Spleen (tissue), 13 donors: ENCODE measurements at places on chromosomes 6 and 20.
A peak's percentile ranks its signal among the peaks of the same experiment; 100 is the strongest.

DNA sequence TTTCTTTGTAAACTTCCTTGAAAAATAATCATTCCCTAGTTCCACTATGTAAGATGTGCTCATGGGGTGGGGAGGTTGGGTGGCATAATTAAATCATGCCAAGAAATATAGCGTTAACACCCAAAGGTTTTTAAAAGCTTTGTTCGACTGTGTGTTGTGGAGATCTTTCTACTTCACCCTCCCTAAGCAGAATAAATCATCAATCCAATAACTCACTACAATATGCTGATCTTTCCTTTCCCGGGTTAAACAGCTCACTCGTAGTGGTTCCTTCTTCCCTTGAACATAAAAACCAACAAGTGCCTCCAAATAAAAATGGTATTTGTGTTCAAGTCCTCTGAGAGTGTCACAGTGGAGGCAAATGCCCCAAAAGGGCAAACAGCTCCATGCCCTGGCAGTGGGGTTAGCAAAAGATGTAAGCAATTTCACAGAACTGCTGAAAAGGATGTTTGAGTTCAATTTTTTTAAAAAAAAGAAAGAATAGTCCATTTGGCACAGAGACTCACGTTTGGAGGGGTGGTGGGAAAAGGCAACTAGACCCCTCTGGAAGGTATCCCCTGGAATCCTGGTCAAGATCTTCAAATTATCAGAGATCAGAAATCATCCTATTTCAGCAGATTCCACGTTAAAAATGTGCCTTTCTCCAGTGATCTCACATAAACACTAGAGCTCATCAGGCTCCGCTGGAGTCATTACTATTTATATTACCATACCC lies 99.1 kb downstream of the TFAP2A start:
- no peak for DNase-seq

DNA sequence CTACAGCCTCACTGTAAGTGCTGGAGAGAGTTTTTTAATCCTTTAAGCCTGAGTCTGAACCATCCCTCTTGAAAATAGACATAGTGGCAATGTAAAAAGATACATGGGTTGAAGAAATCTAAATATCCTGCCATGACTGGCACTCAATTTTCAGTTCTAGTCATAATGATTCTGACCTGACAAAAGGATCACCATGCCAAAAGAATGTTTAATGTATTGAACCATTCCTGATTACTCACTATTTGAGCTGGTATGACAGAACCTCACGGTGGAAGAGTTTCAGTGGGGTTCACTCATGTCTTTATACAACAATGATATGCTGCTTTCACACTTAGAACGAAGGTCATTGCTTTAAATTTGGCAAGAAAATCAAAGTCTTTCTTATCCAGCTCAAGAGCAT lies 93.4 kb downstream of the HIVEP2 start:
- no peak for DNase-seq

GRCh38 chr6:105561486-105561885 lies 158.6 kb upstream of the PREP start:
- no peak for DNase-seq

DNA sequence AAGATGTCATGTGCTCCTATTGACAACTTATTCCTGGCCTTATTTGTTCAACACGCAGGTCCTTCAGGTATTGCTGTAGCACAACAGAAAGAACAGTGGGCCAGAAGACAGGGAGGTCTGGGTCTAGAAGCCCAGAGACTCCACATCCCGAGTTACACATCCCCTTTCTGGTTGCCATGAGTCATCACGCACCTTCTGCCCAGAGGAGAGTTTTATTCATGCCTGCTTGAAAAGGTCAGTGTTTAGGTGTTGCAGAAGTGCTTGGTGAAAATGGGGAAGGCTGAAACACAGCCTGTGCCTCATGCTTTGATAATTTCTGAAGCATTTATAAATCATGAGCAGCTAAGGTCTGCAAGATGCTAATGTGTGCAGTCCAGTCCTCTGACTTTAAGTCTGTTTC lies 256.4 kb downstream of the GMPR start:
- DNase-seq, result no peak

DNA sequence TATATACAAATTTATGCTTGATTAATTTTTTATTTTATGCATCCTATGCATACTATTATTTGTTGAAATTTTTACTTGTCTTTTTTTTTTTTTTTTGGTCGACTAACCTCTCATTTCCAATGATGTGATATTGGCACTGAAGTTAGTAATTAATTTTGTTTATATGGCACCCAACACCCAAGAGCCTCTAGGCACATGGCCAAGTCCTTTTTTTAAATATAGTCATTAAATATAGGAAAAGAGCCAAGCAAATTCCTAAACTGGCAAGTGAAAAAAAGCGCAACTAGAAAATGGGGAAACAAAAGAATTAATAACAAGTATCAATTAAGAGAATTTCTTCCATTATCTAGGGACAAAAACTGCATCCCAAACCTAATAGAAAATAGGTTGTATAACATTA lies 85.5 kb upstream of the HS3ST5 start:
- no peak for DNase-seq

DNA sequence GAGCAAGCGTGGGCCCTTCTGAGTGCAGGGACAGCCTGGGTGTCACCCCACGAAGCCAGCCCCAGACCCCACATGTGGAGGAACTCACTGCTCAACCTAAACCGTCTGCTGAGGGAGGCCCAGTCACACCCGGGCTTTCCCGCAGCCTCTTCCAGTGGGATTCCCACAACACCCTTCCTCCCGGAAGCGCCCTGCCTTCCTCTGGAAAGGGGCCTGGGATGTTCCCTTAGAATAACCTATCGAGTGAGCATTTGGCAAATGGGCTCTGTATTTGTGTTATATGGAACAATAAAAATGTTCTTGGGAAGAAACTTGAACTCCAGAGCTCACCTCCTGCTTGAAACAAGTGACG lies 100.0 kb upstream of the DUSP22 start:
- DNase-seq, result no peak

DNA sequence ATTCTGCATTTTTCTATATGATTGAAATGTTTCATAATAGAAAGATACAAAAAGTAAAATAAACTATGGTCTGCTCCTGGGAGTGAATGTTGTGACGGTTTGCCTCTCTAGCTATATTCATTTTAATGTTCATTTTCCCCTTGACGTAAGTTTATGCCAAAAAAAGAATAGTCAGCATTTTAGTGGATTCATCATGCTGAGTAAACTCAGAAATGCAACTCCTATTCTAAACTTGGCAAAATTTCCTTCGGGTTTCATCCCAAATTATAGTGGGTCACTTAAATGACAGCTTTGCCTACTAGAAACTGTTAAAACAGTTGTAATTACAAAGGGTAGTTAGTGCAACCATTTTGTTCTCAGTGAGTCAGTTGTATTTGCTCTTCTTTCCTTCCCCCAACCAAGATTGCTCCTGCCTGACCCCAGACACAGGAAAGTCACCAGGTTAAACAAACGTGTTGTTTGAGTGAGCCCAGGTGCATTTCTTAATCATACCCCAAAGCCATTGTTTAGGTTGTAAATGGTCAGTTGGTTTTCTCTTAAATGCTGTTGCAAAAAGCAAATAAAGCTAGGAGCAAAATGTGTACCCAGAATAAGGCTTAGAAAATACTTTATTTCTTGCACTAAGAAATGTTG lies 482.3 kb upstream of the SOX4 start:
- DNase-seq, result no peak

- peak; percentile 41 for DNase-seq
Observed at GRCh38 chr20:38220587-38221118, 39.9 kb downstream of the KIAA1755 start.

- DNase-seq, result peak; percentile 47
Observed at GRCh38 chr6:158029668-158030230, 48.1 kb downstream of the SYNJ2 start.

DNA sequence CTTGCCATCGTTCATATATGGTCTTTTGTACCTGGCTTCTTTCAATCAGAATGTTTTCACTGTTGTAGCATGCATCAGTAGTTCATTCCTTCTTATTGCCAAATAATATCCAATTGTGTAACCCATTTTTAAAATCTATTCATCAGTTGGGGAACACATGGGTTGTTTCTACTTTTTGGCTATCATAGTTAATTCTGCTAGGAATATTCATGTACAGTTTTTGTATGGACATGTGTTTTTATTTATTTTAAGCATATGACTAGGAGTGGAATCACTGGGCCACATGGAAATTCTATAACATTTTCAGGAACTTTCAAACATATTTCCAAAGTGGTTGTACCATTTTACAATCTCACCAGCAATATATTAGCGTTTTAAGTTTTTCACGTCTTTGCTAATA lies 187.4 kb upstream of the PRND start:
- no peak for DNase-seq

DNA sequence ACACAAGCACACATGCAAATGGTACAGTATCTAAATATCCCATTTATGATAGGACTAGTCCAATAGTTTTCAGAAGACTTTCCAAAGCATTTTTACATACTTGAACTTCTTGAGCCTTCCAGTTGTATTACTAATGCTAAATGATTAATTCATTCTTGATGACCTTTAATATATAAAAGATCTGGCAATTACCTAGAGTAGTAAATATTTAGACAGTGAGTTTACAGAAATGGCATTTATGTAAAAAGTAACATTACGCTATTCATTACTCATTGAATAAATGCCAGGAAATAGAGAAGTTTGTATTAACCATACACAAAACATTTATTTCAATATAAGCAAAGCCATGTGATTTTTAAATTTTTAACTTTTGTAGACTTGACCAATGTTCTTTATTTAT lies 158.8 kb downstream of the DST start:
- no peak for DNase-seq
